CD8-positive, alpha-beta memory T cell (primary cell): ENCODE measurements at places on chromosomes 13 and 19. TPM values are rescaled to one million over a fixed set of nuclear protein-coding genes. Genes with fewer than 3 reads are reported as not detected.

ACER1 gene
- total RNA-seq = not detected

CGB2 gene
- total RNA-seq = not detected

PTPRH gene
- total RNA-seq = not detected

MBD3L2B gene
- not detected for total RNA-seq

DNA sequence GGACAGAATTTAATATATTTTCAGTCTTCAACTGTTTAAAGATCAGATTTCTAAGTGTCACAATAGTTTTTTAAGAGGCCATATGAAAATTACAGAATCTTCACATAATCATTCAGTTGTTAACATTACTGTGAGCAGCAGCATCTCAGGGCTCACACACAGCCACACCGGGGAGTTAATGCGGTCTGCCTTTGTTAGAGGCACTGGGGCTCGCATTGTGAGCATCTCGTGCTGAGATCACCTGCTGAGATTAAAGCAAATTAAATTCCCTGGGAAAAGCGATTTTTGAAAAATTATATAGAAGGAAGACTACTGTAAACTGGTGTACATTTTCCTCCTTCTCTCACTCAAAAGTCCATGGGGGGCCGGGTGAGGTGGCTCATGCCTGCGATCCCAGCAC is 16.6 kb downstream of the GPR12 start:
- DNase-seq = no peak

- no peak for DNase-seq
Observed at GRCh38 chr19:2579678-2580280, 103.9 kb downstream of the GADD45B start.

DNA sequence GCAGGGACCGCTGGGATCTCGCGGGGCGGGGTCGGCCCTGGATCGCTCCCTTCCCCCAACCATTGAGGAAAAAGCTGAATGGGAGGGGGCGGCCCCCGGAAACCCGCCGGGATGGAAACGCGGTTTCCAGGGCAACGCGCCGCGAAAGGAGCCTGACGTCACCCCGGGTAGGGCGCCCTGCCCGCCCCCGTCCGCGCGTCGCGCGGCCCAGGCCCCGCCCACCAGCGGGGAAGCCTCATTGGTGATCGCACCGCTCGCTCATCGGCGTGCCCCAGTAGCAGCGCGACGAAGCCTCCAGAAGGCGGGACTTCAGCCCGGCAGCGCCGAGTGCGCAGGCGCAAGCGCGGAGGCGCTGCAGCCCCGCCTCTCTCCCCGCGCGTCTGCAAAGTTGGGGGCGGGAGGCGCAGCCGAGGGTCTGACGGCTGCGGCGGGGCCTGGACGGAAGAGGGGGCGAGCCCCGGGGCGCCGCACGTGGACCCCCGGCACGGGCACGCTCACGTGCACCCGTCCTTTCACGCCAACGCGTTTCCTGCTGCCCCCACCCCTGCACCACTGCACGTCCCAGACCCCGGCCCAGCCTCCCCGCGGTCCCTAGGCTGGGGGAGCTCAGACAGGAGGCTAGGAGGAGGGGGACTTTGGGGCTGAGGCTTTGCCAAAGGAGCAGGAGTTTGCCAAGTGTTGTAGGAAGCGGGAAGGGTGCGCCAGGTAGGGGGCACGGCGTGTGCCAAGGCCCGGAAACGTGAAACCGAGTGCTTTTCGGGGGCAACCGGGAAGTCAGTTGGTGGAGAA is 8.2 kb upstream of the CIRBP start:
- peak; percentile 97 for DNase-seq

DNA sequence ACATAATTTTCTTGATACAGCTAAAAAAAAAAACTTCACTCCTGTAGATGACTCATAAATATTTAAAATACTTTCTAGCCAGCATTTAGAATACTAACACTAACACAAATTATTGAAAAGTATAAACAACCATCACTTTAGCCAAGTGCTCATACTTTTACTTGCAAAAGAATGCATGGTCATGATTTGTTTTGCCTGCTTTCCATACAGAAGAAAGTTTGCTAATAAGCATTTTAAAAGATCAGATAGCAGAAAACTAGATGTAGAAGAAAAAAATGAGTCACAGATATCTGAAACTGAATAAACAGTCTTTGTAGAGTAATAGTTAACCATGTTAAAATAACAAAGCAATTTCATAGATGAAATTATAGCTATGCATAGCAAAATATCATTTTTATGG is 2280.4 kb upstream of the PCDH20 start:
- DNase-seq = no peak

DNA sequence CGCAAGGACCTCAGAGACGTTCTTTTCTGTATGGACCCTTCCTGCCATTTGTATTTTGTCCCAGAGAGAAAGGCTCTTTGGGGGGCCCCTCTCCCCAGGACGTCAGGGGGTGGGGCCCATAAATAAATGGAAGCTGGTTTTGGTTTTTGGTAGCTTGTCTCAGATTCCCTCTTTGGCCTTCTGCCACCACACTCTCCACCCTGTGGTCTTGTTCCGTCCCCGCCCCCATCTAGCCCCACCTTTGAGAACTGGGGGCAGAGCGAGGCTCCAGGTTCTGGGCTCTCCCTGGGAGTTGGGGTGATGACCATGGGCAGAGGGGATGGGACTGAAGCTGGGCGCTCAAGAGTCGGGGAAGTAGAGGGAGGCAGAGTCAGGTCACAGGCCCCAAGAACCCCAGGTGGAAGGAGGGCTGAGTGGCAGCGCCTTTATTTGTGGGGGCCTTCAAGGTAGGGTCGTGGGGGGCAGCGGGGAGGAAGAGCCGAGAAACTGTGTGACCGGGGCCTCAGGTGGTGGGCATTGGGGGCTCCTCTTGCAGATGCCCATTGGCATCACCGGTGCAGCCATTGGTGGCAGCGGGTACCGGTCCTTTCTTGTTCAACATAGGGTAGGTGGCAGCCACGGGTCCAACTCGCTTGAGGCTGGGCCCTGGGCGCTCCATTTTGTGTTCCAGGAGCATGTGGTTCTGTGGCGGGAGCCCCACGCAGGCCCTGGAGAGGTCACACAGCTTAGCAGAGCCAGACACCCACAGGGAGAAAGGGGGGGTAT is 3.3 kb downstream of the ISYNA1 start:
- DNase-seq = no peak

DNA sequence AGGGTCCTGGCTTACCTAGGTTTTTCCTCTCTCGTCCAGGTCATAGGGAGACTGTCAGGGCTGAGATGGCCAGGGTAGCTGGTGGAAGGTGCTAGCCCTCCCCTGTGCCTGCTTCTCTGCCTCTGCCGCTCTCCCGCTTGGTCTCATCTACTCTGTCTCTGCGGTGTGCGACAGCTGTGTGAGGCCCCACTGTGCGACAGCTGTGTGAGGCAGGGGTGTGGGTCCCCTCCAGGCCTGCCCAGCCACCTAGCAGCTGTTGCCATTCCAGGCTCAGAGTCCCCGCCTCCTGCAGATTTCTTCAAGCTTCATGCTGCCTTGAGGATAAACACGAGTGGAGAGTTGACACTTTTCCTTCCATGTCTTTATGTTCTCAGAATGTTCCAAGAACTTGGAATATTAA is 53.0 kb downstream of the ARHGEF7 start:
- DNase-seq = no peak

GRCh38 chr13:98267080-98267912 is 90.2 kb upstream of the RNF113B start:
- no peak for DNase-seq

DNA sequence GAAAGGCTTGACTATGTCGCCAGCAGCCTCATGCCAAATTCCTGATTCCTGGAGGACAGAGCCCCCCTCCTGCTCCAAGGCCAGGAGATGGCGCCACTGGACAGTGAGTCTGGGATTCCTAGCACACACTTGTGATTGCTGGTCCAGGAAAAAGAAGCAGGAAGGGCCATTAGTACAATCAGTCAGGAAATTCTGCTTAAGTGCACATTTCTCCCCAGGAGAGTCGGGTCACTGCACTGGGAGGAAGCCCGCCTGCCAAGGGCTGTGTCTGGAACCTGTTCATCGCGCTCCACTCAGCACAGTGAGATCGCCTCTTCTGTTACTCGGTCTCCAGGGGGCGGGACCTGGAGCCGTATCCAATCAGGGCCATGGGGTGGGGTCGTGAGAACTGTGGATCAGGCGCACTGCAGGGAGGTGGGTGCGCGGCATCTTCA is 65.1 kb downstream of the ZNF823 start:
- no peak for DNase-seq

DNA sequence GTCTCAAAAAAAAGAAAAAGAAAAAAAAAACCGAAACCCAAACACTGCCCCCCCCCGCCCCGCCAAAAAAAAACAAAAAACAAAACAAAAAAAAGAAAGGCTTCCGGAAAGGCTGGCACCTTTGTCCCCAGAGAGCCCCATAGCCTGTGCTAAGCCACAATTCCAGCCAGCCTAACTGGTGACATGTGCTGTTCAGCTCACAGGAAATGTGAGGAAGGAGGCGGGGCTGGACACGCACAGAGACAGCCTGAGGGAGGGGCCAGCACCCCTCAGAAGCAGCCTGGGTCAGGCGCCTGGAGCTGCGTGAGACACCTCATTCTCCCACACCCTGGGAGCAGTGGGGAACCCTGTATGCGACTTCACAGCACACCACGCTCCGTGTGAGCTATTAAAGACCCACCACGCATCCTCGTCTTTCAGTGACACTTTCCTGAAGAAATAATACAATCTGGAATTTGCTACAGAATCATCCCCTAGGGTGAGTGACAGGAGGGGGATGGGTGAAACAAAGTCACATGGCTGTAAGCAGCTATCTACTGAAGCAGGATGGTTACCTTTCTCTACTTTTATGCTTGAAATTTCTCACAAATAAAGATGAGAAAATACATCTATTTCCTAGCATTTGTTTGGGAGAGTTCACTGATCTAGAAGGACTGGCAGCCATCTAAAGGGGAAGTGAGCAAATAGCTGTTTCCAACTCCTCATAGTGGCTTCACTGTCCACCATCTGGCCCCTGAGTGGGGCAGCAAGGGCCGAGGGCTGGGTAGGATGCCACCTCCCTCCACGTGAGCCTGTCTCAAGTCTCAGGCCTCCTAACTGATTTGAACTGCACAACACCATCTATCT is 12.3 kb upstream of the SLC35E1 start:
- peak; percentile 96 for DNase-seq

DNA sequence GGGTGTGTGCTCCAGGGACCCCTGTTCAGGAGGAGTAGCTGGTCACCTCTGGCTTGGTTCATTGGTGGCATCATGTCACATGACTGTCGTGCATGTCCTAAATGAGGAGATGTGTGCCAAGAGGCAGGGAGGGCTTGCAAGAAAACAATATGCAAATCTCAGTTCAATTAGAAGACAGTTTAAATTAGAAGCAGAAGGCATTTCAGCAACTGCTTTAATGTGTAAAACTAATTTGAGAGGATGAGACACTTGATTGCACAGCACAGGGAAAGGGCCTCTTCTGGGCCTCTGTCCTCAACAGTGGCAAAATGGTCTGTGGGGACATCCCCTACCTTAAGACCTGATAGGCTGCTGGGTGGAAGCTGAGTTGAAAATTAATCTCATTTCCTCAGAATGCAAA is 54.6 kb downstream of the SPATA13 start:
- no peak for DNase-seq

DNA sequence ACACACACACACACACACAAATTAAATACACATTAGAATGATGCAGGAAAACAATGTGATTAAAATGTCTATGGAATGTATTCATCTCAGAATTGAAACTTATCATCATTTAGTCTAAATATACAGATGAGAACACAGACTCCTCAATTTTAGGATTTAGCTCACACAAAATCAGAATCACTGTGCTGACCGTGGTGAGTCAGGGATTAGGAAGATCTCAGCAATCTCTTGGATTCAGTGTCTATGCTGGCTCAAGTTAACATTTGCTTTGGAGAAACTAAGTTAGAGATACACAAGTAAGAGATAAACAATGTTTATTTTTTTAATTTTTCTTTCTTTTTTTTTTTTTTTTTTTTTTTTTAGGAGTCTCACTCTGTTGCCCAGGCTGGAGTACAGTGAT is 323.6 kb downstream of the KLF12 start:
- DNase-seq = no peak

- no peak for DNase-seq
Observed at GRCh38 chr19:39867133-39867532, 21.0 kb upstream of the FBL start.

DNA sequence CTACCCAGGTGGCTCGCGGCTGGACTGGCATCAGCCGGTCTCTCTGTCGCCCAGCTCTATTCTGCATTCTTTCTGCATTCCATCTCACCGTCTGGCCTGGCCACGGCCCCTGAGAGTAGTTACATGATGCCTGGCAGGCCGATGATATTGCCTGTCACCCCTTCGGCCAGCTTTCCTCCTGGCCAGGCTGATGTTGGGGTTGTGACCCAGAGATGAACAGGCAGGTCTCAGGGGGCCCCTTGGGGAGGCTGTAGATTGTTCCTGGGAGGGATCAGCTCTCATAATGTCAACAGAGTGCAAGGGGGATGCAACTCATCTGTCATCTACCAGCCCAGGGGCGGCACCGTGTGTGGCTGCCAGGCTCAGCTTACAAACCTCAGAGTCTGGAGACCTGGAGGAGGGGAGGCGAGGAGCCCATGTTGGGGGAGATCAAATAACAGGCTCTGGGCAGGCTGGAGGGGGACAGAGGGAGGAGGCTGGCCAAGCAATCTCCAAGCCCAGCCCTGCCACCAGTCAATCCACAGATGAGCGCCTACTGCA is 13.6 kb upstream of the FBXO17 start:
- no peak for DNase-seq

DNA sequence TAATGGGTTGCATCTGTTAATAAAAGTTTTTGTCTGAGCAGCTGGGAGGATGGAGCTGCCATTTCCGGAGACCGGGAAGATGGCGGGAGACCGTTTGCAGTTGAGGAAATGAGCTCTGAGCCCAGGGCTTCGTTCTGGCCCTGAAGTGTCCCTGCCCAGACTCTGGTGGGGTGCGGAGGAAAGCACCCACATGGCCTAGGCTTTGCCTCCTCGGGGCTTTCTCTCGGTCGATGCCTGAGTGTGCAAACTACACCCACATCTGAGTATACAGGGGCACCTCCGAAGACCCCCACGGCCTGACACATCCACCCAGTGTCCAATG is 15.6 kb upstream of the NANOS3 start:
- peak; percentile 46 for DNase-seq

DNA sequence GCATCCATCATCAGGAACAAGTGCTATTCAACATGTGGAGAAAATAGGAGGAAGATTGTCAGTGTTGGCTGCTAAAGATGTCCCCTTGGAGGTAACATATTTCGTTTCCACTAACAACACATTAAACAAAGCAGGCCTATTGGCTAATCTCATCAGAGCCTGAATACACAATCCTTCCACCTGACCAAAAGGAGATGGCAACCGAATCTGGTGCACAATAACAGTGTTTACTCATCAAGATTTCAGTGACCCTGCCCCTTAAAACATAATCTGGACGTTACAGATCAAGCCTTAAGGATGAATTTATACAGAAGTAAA is 582.5 kb downstream of the EFNB2 start:
- DNase-seq = no peak
